ENCODE measurements at places on chromosomes 13 and 19.

DNA sequence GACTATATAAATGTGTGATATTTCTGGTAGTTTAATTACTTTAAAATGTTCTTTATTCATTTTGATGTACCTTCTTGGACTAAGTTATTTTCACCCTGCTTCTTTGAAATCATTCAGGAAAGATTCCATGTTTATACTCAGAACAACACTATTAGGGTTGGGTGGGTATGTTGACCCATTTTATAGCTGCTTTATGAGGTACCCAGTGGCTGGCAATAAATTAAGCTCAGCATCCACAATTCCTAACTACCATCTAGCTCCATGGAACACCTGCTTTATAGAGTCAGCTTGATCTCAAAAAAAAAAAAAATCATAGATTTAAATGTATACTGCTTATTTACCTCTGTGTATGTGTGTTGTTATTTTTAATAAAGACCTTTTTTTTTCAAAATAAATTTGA, 78.9 kb upstream of the ZNF91 start:
- DNase-seq, result no peak

- no peak for DNase-seq
These were observed 87.1 kb downstream of the ATP11A start for GRCh38 chr13:112776971-112777370.

DNA sequence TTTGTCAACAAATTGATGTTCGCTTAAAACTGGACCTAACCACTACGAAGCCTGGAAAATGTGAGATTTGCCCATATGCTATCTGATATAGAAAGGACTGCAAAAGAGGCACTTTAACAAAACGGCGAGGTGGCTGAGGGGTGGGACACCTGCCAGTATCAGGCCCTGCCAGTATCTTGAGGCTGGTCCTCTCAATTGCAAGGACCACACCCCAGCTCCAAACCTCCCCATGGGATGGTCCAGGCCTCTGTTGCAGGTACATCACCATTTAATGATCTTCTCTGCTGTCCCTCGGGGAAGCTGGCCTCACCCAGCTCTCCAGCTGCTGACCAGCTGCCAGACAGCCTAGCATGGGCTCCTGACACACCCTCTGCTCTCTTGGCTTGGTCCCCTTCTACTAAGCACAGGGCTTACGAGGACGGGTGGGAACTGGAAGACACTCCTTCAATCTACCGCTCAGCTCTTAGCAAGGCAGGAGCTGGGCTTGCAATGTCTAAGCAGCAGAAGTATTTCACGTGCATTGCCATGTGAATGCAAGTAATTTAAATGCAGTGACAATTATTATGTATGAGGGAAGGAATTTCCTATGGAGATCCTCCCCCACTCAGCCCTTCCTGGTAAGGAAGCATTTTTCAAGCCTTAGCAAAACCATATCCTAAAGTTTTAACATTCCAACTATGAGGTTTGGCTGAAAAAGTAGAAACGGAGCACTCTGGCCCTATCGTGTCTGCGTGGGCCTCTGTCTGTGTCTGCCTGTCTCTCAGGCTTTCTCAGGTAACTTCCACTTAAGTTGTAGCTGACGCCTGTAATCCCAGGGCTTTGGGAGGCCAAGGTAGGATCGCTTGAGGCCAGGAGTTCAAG, 63.9 kb downstream of the LATS2 start:
- DNase-seq, result no peak

- DNase-seq, result peak; percentile 79
These were observed 254.7 kb upstream of the SGCG start for GRCh38 chr13:22925881-22926747.

- no peak for DNase-seq
These were observed 379.6 kb downstream of the SLITRK6 start for GRCh38 chr13:85419611-85420010.

DNA sequence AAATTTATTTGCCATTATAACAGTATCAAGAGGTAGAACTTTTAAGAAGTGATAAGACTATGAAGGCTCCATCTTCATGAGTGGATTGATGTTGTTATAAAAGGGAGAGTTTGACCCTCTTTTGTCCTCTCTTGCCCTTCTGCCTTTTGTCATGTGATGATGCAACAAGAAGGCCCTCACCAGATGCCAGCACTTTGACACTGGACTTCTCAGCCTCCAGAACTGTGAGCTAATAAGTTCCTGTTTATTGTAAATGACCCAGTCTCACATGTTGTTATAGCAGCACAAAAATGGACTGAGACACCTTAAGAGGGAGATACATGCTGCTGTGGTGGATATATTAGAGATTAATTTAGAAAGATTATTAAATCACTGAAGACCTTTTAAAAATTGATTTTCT, 71.6 kb downstream of the SPRYD7 start:
- no peak for DNase-seq

DNA sequence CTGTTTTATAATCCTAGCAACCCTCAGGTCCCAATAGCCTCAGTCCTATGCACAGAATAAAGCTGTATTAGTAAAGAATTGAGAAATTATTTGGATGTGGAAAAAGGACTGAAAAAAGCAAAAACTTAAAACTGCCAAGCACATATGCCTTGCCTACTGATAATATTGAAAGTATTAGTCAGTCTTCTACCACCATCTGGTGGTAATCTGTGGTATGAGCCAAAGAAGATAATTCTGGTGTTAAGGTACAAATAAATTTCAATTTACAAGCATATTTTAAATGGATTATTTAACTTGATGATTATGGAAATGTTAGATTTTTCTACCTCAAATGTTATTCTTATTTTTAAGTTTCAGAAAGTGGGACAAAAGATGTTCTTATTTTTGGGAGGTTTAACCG, 460.3 kb upstream of the KLHL1 start:
- DNase-seq, result peak; percentile 30

DNA sequence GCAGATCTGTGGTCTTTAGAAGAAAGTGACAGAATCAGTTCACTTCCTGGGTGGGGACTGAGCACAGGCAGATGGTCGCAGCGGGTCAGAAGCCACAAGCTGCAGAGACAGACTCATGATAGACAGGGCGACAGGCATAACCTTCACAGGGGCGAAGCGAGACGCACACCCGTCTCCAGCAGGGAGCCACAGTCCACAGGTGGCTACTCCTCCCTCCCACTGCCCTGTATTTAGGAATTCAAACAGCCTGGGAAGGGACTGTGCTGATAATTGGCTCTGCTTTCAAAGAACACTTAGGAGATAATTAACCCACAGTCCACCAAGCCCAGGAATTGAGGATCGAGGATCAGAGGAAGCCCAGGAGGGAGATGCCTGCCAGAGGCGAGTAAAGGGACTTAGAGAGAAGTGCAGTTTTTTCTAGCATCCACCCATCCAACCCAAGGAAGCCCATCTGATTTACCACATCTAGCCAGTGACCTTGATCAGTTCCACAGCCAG, 23.2 kb downstream of the RFX2 start:
- peak; percentile 74 for DNase-seq

GRCh38 chr13:52846567-52847321, 1.7 kb downstream of the PCDH8 start:
- DNase-seq, result peak; percentile 52

- no peak for DNase-seq
These were observed 1064.4 kb downstream of the UQCRFS1 start for GRCh38 chr19:28148554-28148953.

GRCh38 chr19:29841559-29842367, 30.0 kb downstream of the CCNE1 start:
- no peak for DNase-seq

- no peak for DNase-seq
These were observed 11.5 kb downstream of the CFD start for GRCh38 chr19:870963-871401.

DNA sequence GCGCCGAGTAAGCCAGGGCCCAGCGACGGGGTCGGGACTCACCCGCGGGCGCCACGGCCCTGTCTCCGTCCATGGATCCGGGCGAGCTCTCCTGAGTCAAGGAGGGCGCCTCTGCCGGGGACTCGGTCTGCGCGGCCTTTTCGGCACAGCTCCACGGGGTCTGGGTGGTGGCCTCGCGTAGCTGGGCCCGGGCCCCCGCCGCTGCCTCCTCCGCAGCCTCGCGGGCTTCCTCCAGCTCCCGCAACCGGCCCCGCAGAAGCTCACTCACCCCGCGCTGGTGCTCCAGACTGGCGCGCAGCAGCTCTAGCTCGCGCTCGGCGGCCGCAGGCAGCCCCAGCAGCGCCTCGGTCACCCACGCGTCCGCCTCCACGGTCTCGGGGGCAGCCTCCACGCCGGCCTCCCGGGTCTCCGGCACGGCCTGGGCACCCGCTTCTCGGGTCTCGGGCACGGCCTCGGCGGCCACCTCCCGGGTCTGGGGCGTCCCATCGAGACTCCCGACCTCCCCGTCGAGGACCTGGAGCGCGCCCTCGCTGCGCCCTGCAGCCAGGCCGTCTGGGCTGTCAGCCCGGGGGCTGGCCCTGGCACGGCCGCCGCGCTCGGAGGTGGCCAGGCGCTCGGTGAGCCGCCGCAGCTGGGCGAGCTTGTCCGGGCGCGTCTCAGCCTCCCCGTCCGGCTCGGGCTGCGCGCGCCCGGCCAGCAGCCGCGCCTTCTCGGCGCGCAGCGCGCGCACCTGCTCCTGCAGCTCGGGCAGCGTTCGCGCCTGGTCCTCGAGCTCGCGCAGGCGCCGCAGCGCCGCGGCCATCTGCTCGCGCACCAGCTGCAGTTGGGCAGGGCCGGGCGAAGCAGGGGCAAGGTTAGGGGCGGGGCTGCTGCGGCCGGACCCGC, 8.4 kb downstream of the KANK3 start:
- DNase-seq, result no peak

- no peak for DNase-seq
These were observed 455.7 kb downstream of the SUCLA2 start for GRCh38 chr13:47545201-47546024.

GRCh38 chr13:78679329-78679728, 20.4 kb upstream of the OBI1 start:
- no peak for DNase-seq

DNA sequence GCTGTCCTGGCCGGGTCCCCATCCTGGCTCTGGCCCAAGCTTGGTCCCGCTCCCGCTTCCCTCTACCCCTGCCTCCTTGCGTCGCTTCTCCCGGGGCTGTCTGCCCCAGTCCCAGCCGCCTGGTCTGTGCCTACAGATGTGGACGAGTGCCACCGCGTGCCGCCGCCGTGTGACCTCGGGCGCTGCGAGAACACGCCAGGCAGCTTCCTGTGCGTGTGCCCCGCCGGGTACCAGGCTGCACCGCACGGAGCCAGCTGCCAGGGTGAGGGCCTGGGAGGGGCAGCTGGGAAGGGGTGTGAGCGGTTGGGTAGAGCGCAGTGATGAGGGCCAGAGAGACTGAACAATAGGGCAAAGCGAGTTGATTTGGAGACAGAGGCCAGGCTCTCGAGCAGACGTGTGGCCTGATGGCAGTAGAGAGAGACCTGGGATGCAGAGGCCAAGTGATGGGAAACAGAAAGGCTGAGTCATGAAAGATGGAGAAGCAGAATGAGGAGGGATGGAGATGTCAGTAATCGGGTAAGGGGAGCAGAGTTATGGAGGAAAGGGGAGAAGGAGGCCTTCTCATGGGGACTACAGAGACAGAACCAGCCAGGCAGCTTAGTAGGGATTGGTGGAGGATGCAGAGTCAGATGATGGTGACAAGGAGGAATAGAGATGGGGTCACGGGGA, 9.4 kb downstream of the LTBP4 start:
- DNase-seq, result no peak

- DNase-seq, result no peak
These were observed 898.9 kb upstream of the MIR17HG start for GRCh38 chr13:90448466-90449037.

DNA sequence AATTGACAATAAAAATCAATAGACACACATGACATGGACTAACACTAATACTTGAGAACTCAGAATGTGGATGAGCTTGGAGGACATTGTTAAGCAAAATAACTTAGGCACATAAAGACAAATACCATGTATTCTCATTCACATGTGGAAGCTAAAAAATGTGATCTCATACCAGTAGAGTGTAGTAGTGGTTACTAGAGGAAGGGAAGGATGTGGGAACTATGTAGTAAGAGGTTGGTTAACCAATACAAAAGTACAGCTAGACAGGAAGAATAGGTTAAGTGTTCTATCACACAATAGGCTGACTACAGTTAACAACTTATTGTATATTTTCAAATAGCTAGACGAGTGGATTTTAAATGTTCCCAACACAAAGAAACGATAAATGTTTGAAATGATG, 415.8 kb upstream of the KLF12 start:
- DNase-seq, result no peak

GRCh38 chr19:50238043-50238442, 34.6 kb downstream of the MYH14 start:
- no peak for DNase-seq

DNA sequence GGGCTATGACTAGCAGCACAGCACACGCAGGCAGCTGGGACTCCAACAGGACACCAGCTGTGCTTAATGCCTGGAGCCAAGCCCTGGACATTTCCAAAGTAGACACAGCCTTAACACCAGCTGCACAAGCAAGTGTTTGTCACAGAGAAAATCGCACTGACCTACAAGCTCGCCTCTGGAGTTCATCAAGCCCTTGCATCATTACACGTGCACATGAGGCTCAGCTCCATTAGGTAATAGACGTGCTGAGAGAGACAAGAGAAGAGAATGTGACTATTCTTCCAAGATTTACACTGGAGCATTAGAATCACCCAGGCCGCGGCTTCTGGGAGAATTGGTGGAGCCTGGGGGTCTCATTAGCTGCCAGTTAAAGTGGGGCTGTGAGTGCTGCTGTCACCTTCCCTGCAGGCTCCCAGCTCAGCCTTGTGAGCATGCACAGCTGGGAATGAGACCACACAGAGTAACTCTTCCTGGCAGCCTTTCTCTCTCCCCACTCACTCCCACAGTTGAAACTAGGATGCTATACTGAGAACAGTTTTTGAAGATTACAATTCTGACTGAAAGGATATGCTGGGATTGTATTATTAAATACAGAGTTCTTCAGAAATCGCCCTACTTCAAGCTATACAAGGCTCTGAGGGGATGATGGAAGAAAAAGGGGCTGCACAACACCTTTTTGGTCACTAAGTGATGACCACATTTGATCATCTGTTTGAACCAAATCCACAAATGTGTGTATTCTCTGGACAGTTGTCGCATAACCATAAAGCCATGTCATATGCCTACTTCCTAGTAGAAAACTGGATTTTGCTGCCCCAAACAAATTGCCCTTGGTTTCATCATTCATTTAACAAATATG, 10.5 kb downstream of the STOML3 start:
- DNase-seq, result no peak

DNA sequence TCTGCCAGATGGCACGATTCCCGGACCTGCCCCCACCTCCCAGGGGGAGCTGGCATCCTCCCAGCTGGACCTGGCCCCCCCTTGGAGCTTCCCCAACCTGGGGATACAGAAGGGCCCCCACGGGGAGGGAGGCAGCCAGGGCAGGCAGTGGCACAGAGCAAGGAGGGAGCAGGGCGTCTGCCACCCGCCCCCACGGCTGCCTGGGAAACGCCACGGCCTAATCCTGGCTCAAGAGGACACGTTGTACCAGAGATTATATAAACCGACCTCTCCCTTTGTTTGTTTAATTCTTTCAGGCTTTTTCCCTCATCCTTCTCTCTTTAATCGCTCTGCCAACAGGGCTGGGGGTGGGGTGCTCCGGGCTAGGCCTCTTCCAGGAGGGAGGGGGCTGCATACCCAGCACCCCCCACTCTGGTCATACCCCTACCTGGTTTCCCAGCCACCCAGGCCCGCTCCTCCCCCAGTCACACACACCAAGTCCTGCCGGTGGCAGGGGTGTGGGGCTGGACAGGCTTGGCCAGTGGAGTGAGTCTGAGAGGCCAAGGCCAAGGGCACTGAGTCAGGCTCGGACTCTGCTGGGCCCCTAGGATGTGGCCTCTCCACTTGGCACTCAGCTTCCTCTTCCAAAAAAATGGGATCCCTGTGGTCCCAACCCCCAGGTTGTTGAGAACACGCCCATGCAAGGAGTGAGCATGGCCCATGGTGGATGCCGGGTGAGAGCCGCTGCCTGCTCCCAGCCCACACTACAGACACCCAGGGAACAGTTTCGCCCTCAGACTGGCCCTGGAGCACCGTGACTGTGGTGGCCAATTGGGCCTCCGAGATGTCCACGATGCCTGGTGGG, 29.5 kb upstream of the NFIC start:
- DNase-seq, result no peak

All from GM20000 (cell line).